ENCODE measurements at places on chromosomes 12 and 14.

DNA sequence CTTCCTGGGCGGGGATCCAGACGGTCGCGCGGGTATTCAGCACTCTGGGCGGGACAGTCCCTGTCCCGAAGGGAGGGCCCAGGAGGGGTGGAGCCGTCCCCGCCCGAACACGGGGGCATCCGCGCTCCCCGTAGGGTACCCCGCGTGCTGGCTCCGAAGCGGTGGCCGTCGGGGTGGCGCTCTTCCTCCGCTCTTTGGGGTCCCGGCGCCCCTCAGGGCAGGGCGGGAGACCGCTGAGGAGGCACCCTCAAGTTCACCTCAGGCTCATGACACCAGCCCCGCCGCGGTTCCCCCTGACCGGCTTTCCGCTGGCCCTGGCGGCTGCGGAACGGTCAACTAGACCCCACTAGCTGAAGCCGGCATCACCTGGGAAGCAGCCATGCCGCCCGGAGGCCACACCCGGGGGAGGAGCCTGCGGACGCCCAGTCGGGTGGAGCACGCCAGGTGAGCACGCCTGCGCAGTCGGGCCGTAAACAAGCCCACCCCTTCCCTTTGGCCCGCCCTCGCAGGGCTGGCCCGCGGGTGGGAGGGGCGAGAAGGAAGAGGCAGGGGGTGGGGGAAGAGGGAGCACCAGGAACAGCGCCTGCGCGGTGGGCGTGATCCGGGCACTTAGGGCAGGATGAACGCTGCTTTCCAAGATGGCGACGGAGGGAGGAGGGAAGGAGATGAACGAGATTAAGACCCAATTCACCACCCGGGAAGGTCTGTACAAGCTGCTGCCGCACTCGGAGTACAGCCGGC lies at the start of gene WDR20:
TSS of gene WDR20 (plus strand) at position 612 of the 741 bp plus-strand sequence. CDS start at position 639, 27 bp downstream.
- peak; percentile 97 for DNase-seq

DNA sequence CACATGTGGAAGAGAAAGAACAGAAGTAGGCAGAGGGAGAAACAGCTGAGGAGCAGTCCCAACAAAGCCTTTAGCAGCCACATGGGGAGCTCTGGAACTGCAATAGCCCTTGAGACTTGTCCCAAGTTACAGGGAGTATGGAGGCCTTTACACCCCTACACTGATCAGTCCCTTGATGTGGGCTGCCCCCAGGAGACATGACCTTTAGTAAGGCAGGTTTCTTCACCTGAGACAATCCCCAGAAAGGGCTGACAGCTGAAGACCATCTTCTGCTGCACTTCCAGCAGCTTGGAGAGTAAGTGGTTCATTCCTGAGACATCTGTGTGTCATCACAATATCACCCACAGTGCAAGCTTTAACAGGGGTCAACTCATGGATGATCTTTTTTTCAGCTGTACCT lies 8.6 kb upstream of the SNAPC1 start:
- DNase-seq, result no peak

GRCh38 chr14:100989924-100990323 lies 86.4 kb upstream of the RTL1 start:
- DNase-seq, result no peak

DNA sequence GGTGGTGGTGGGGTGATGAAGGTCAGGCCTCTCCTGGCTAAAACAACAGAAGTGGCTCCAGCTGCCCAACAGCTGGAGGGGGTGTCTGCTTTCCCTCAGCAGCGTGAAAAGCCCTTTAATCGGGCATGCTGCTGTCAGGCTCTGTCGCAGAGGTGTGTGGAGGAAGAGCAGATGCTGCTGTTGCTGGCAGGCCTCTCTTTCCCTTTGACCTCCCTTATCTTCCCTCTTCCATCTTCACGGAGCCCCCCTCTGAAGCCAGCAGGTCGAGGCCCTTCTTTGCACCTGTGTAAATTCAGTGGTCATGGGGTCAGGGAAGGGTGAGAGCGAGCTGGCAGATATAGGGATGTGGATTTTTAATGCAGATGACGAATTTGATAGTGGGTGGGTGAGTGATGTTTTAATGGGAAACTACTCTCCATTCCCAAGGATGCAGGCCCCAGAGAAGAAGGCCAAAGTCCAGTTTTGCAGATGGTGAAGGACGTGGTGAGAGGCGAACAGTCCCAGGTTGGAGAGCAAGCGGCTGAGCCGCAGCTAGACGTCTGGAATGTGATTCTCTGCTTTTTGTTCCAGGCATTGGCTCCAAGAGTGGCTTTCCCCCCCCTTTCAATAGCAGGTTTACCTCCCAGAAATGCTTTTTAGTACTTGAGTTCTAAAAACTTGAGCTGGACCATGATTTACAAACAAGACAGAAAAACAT lies 64.0 kb downstream of the SMOC1 start:
- DNase-seq, result no peak

DNA sequence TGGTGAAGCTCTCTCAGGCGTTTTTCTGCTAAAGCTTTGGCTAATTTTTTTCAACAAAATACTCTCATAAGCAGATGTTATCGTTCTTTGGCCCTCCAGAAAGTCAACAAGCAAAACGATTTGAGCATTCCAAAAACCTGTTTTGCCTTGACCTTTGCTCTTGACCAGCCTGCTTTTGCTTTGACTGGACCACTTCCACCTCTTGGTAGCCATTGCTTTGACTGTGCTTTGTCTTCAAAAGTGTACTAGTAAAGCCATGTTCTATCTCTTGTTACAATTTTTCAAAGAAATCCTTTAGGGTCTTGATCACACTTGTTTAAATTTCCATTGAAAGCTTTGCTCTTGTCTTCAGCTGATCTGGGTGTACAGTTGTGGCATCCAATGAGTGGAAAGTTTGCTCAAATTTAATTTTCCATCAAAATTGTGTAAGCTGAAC lies 10.7 kb upstream of the ARID4A start:
- DNase-seq, result no peak

DNA sequence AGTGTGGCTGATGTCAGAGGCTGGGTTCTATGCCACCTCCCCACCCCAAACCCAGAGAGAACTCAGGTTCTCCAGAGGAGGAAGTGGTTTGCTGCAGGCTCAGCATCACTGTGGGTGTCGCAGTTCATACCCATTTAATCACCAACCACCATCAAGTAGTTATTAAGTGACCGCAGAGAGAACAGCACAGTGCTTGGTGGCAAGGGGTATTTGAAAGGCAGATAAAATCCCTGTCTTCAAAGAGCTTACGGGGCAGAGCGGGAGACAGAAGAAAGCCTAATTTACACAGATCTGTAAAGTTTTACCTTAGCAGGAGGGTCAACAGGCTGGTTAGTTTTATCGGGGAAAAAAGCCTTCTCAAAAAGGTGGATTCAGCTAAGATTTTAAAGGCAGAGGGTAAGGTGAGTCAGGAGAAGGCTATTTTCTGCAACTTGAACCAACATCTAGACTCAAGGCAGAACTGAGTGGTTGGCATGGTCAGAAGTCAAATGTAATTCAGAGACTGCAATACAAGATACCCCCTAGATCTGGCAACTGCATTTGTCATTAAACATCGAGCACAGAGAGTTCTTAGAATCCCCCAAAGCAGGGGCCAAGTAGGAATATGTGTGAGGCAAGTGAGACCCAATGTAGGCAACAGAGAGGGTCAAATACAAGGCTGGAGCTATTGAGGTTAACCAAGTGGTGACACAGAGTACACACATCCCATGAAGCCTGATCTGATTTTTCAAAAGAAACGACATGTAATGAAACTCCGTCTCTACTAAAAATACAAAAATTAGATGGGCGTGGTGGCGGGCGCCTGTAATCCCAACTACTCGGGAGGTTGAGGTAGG lies 13.2 kb downstream of the PXN start:
- DNase-seq, result peak; percentile 25

GRCh38 chr12:83893101-83893500 lies 1019.5 kb downstream of the SLC6A15 start:
- no peak for DNase-seq

- no peak for DNase-seq
These were observed 11.1 kb downstream of the TXNRD1 start for GRCh38 chr12:104226672-104227071.

DNA sequence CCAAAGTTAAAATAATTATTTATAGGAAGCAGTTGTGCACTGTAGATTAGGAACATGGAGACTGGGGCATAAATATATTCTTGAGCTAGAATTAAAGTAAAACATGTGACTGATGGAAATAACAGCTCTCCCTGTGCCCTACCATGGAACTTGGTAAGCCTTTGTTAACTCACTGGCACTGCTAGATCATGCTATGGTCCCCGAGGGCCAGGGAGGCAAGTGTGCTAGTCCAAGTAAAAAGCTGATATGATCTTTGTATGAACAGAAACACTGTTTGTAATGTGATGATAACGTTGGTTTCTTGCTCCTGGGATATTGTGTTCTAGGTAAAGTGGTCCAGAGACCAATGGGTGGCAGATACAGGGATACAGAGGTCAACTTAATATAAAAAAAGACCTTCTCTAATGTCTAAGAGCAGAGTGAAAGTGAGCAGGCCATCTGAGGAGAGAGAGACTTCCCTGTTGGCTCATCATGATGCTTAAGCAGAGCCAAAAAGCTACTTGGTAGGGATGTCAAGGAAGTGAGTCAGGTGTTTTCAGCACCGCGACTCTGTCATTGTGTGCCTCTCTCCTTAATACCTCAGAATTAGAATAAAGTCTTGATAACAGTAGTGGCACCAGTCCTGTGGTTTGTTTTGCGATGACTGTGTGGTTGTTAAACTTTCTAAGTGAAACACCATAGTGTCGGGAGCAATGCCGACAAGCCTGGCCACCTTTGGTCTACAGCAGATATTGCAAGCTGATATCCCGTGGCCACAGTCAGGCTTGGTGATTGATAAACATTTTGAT lies 27.6 kb downstream of the BICD1 start:
- peak; percentile 10 for DNase-seq

DNA sequence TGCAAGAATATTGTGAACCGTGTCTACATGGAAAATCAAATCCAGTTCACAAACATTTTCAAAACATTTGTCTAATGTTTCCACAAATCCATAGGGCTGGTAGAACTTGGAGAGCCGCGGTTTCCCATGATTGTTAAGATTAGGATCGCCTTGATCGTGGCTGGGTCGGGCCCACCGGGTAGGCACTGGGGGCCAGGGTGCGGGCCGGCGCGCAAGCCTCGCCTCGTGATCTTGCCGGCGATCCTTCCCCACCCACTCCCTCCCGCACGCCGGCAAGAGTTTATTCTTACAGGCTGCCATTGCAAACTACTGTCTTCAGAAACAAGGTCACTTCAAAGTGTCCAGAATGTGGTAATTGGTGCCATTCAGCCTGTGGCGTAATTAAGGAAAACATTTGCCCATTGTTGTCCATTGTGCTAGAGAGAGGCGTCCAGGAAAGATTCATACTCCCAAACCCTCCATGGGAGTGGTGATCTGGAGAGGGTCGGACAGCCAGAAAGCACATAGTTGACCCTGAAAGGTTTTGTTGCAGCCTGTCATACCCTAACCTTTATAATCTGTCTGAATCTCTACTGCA lies 95.5 kb downstream of the BORCS5 start:
- no peak for DNase-seq

- no peak for DNase-seq
These were observed 7.7 kb upstream of the NCKAP1L start for GRCh38 chr12:54489857-54490256.

DNA sequence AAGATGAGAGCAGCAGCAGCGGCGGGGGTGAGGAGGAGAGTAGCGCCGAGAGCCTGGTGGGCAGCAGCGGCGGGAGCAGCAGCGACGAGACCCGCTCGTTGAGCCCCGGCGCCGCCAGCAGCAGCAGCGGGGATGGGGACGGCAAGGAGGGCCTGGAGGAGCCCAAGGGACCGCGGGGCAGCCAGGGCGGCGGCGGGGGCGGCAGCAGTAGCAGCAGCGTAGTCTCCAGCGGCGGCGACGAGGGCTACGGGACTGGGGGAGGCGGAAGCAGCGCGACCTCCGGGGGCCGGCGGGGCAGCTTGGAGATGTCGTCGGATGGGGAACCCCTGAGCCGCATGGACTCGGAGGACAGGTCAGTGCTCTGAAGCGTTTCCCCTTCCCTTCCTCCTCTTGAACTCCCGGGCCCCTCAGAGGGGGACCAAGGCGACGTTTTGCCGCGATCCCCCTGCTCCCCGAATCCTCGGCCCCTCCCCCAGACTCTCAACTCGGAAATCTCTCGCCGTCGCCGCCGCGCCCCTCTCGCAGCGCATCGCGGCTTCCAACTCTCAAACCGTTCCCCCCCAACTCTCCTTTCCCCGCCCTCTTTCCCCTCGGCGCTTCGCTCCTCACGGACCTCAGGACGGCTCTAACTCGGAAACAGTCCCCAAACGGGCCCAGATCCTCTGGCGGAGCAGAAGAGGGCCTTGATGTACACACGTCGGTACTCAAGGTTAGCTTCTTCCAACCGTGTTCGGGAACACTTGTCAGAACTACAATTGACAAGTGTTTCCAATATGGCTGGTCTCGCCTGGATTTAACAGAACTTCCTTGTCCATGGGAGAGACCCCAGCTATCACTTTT lies 947 bp downstream of the AEBP2 start:
- peak; percentile 25 for DNase-seq

DNA sequence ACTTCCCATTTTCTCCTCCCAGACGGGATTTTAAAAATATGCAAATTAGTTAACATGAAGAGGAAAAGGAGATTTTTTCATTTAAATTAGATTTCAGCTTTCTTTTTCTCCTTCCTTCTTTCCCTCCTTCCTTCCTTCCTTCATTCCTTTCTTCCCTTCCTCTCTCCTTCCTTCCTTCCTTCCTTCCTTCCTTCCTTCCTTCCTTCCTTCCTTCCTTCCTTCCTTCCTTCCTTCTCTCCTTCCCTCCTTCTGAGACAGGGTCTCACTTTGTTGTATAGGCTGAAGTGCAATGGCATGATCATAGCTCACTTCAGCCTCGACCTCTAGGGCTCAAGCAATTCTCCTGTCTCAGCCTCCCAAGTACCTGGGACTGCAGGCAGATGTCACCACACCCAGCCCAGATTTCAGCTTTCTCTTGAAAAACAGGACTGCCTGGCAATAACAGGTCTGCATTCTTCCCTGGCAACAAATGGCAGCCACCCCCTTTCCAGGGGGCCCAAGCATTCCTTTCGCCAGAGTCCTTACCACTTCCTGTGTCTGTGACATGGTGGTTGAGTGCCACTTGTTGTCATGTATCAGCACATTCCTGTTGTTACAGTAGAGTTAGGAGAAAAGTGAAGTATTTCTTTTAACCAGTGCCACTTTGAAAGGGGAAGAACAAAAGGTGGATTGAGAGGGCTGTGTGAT lies 119.1 kb downstream of the PTPN11 start:
- DNase-seq, result no peak

DNA sequence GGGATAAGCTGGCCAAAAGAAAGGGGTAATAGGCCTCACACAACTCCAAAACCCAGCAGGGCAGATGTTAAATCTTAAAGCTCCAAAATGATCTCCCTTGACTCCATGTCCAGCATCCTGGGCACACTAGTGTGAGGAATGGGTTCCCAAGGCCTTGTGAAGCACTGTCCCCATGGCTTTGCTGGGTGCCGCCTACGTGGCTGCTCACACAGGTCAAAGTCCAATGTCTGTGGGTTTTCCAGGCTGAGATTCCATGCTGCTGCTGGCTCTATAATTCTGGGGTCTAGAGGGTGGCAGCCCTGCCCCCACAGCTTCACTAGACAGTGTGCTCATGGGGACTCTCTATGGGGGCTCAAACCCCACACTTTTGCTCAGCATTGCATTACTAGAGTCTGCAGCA lies 145.3 kb upstream of the GRIN2B start:
- no peak for DNase-seq

DNA sequence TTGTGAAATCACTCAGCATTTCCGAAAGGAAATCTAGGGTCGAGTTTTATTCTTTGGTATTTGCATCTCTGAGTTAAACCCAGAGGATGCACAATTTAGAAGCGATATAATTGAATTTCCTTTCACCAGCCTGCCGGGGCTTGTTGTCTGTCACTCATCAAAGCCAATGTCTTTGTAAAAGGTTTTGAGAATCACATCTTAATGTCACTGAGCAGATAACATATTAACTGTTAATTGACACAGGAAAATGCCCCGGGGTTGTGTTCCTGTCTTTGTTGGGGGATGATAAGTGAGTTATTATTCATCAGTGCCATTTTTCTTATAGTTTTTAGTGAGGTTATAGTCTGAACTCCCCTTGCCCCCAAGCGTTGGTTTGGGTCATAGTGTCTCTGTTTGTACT lies 73.4 kb downstream of the DUSP6 start:
- DNase-seq, result no peak

Measured in activated naive CD8-positive, alpha-beta T cell treated with anti-CD3 and anti-CD28 coated beads, Interleukin-2, amount 50 U/mL, for 16 hours (primary cell).